WTC11 (cell line): ENCODE measurements at places on chromosomes 1 and 21. TPM values are rescaled to one million over a fixed set of nuclear protein-coding genes. Genes with fewer than 3 reads are reported as not detected.

DNA sequence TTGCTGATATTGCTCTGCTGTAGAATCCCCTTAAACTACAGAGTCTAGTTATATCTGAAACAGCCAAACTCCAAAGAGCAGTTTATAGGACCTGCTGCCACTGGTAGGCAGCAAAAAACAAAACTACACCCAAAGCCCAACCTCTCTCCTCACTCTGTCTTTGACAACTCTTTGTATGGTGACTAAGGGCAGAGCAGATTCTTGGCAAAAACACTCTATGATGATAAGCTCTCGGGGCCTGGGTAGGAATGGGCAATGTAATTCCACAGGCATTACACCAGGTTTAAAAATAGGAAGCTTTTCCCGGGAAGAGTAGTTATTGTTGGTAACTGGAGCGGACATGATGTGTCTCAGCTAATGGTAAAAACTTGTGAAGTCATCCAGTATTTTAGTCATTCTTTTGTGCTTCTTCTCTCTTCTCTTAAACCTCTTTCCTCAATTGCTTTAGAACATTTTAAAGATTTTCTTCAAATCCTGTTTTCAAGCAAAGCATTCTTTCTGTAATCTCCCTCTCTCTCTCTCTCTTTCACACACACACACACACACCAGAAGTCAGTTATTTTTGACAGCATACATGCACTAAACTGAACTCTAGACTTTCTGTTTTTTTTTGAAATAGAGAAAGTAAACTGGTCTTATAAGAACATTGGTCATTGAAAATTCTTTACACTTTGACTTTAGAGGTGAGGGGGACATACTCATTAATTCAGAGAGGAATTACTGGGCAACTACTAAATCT lies 193.5 kb downstream of the PAPPA2 start:
- H3K4me3 ChIP-seq: no peak overlapping the region
- no peaks in the 10 kb centered on the region for H3K36me3 ChIP-seq
- H3K27me3 ChIP-seq: no peaks in the 10 kb centered on the region; the same call in 1 of the 2 replicates
- no peak for DNase-seq
- H3K27ac ChIP-seq: no peak overlapping the region

The OPRD1 gene
- 2.2 to 3.1 TPM (median 2.5 TPM) in 3 replicates for total RNA-seq

DNA sequence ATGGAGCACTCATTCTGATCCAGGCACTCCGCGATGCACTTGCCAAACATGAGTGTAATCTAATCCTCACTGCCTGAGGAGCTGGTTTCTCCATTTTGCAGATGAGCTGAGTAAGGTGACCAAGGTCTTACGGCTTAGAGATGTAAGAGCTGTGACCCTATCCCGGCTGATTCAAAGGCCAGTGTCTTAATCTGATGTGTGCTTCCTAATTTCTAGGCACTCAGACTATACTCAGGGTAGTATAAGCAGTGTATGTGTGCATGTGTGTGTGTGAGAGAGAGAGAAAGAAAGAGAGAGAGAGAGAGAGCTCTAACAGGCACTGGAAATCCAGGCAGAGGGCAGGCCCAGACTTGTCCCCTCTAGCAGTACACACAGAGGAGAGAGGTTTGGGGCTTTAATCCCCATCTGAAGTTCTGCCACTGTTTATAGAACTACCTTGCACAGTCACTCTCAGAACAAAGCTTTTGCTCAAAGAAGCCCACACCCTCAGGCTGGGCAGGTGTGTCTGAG lies 188.2 kb downstream of the ZBTB18 start:
- peak overlapping the region; percentile 91 for H3K27ac ChIP-seq
- peaks cover 10% of the 10 kb centered on the region for H3K4me1 ChIP-seq
- no peaks in the 10 kb centered on the region for H3K36me3 ChIP-seq
- no peaks in the 10 kb centered on the region for H3K27me3 ChIP-seq

DNA sequence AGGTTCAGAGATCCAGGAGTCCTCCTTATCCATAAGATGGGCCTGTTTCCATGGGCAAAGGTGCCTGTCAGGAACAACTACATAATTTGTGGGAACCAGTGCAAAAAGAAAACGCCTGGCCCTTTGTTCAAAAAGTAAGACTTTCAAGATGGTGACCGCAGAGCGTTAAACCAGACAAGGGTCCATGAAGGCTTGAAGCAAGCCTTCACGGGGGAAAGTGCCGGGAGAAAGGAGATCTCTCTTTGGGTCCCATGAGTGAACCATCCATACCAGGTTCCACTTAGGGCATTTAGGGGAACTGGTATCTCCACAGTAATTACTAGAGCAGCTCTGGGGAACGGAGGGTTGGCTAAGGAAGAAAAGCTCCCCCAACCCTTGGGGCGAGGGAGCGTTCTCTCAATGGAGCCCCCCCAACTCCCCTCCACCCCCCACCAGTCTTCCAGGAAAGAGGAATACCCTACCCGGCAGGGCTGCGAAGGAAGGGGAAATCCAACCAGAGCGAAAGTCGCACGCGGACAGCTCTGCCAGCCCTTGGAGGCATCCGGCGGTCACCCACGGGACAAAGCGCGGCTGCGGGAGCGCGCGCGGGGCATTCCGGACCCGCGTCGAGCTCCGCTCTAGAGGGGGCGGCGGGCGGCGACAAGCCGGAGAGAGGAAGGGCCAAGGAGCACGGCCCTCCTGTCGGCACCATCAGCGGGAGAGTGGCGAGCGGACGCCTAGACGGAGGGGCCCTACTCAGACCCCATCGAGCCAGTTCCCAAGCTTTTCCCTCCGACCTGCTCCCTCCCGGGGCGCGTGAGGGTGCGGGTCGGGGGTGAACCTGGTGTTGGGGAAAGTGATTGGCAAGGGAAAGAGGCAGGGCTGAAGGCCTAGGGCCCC lies 687 bp upstream of the RASSF5 start:
- peaks cover 16% of the 10 kb centered on the region for H3K4me1 ChIP-seq
- peak; percentile 28 for DNase-seq
- peak overlapping the region; percentile 68 for H3K4me3 ChIP-seq
- H3K27me3 ChIP-seq: peaks cover 76% of the 10 kb centered on the region
- H3K27ac ChIP-seq: no peak overlapping the region
- no peaks in the 10 kb centered on the region for H3K36me3 ChIP-seq

The SMIM1 gene
- total RNA-seq: 10.2 to 11.1 TPM (median 10.3 TPM) in 3 replicates

DNA sequence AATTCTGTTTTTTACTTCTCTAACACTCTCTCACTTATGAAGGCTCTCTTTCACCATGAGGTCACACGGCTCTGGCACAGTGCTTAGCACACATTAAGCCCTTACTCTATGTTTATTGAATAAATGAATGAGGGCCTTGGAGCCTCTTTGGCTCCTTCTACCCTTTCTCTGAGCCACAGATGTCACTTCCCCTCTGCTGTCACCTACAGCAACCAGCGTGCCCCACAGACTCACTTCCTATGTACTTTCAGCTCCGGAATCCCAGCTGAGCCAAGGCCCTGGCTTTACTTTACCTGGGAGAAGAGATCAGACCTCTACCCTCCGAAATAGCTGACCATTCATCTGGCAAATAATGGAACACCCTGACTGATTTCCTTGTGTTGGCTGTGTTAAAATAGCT lies 53.7 kb upstream of the HMCN1 start:
- H3K4me3 ChIP-seq: no peak overlapping the region
- no peak for DNase-seq
- no peaks in the 10 kb centered on the region for H3K36me3 ChIP-seq
- H3K27me3 ChIP-seq: no peaks in the 10 kb centered on the region

DNA sequence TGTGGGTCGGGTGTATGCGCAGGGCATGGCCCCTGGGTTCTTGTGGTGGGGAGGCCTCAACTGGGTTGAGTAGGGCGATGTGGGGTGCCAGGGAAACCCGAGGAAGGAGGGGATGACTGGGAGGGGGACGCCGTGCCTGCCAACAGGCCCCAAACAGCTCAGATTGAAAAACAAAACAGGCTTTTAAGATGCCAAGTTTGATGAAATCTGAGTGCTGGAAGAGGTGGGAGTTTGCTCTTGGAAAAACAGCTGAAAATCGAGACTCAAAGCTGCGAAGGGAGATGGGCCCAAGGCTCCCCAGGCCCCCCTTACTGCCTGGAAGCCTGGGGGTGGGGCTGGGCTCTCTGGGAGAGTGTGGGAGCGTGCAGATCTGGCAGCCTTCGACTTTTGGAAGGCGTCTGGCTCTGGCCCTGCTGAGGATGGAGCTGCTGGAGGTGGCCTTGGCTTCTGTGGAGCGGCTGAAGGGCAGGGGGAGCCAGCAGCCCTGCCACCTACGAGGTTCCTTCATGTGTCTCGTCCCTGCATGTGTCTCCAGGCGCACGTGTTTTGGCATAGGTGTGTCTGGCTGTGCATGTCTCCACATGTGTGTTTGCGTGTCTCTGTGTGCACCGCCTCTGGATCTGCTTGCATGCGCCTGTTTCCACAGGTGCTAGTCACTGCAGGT lies 33.3 kb downstream of the PTPRF start:
- H3K4me1 ChIP-seq: peaks cover 31% of the 10 kb centered on the region
- H3K27me3 ChIP-seq: no peaks in the 10 kb centered on the region
- peak overlapping the region; percentile 84 for H3K27ac ChIP-seq
- peaks cover 5% of the 10 kb centered on the region; the same call in 1 of the 2 replicates for H3K36me3 ChIP-seq

The FCER1G gene
- total RNA-seq: 0.48 to 1.0 TPM (median 0.85 TPM) in 3 replicates

The C1orf226 gene
- total RNA-seq: 15.7 to 21.4 TPM (median 18.8 TPM) in 3 replicates

- H3K4me3 ChIP-seq: no peak overlapping the region
- no peaks in the 10 kb centered on the region for H3K27me3 ChIP-seq
- no peaks in the 10 kb centered on the region for H3K36me3 ChIP-seq
Measured at GRCh38 chr1:76352741-76353435, 278.3 kb downstream of the ST6GALNAC3 start.

- no peak overlapping the region for H3K4me3 ChIP-seq
- H3K27me3 ChIP-seq: peaks cover 3% of the 10 kb centered on the region
- peaks cover 24% of the 10 kb centered on the region for H3K4me1 ChIP-seq
- H3K27ac ChIP-seq: no peak overlapping the region
Measured at GRCh38 chr1:34610063-34610462, 144.8 kb upstream of the GJB5 start.

DNA sequence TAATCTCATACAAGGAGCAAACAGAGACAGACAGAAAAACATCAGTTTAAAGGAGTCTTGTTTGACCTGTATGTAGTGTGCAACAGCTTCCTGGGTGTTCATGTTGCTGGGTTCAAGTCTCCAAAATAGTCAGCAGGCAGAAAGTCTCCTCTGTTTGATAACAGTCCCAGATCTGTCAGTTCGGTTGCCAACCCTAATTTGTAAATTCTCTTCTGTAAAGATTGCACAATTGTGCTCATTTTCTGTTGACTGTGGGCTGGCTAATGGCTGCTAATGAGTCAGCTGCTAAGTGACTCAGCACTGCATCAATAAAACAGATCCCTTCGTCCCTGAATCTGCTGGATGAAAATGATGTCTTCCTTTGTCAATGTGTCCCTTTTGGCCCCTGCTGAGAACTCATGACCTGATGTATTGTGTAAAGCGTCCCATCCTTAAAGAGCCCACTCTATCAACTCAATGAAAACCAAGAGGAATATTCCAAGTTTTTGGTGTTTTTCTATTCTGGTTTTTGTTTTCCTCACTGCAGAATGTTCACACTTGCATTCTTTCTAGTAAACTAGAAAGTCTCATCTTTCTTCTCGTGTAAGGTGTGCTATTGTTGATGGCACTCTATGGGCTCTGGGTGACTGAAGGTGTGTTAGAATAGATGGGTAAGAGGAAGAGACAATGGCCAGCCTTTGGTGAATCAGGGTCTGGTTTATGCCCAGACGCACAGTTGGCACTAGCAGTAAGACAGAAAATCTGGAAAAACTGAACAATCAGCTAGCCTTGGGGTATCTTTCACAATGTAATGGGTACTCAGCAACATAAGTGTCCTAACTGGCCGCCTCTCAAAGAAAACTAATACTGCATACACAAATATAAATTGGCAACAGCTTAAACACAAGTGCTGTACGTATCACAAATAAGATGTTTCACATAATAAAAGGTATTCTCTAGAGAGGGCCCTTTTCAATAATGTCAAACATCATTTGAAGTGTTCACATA lies 75.1 kb upstream of the SIPA1L2 start:
- no peaks in the 10 kb centered on the region for H3K27me3 ChIP-seq
- no peak overlapping the region for H3K27ac ChIP-seq
- no peak overlapping the region for H3K4me3 ChIP-seq
- no peak for DNase-seq

DNA sequence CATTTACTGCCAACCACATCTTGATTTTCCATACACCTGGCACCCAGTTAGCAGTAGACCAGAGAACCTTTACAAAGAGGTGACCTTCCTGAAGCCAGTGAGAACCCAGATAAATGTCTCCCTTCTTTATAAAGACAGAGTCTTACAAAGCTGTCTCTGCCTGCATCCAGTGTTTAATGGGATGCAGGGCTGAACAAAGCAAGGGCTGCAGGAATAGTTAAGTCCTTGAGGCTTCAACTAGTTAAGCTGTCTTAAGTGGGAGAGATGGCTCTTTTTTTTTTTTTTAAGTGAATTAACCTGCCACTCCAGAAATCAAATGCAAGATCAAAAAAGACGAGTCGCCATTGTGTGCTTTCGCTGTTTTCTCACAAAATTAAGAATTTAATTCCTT lies 1.5 kb downstream of the AHCYL1 start:
- H3K4me1 ChIP-seq: peaks cover 47% of the 10 kb centered on the region
- H3K27me3 ChIP-seq: no peaks in the 10 kb centered on the region; the same call in 1 of the 2 replicates
- H3K4me3 ChIP-seq: peak overlapping the region; percentile 96
- no peaks in the 10 kb centered on the region for H3K36me3 ChIP-seq
- H3K27ac ChIP-seq: no peak overlapping the region

The KCTD3 gene
- total RNA-seq: 46.8 to 55.6 TPM (median 48.4 TPM) in 3 replicates

GRCh38 chr1:26344147-26344920 lies 9.6 kb downstream of the CRYBG2 start:
- no peak for DNase-seq
- peaks cover 3% of the 10 kb centered on the region; the same call in 1 of the 2 replicates for H3K4me1 ChIP-seq
- no peaks in the 10 kb centered on the region for H3K27me3 ChIP-seq
- no peak overlapping the region for H3K4me3 ChIP-seq
- no peaks in the 10 kb centered on the region for H3K36me3 ChIP-seq

- H3K4me3 ChIP-seq: no peak overlapping the region
- H3K27ac ChIP-seq: no peak overlapping the region
- no peaks in the 10 kb centered on the region for H3K27me3 ChIP-seq
- no peak for DNase-seq
Measured at GRCh38 chr1:95133687-95134086, 16.5 kb downstream of the TLCD4 start.

The SLC25A24 gene
- total RNA-seq: 34.9 to 39.1 TPM (median 35.9 TPM) in 3 replicates

DNA sequence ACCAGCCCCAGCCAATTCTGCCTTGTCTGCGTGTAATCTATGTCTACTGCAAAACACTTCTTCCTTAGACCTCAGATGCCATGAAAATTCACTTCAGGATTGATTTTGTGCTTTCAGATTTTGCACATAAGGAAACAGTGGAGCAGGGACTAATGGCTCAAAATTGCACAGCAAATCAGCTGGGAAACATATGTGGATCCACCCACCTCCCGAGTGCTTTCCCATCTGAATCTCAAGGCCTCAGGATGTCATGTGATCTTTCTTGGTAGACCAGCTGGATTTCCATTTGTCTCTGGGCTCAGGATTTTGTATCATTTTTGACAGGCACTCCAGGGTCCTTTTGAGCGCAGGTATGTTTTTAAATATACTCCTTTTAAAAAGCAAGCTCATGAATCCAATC lies 158.6 kb downstream of the MIS18A start:
- H3K4me1 ChIP-seq: no peaks in the 10 kb centered on the region
- H3K36me3 ChIP-seq: peaks cover 12% of the 10 kb centered on the region; the same call in 1 of the 2 replicates
- no peak for DNase-seq
- peaks cover 3% of the 10 kb centered on the region; the same call in 1 of the 2 replicates for H3K27me3 ChIP-seq
- H3K27ac ChIP-seq: no peak overlapping the region
- no peak overlapping the region for H3K4me3 ChIP-seq

The NDC1 gene
- total RNA-seq: 52.4 to 61.2 TPM (median 54.2 TPM) in 3 replicates

GRCh38 chr1:29458737-29459619 lies 222.7 kb downstream of the PTPRU start:
- peaks cover 14% of the 10 kb centered on the region for H3K4me1 ChIP-seq
- no peak for DNase-seq
- peaks cover 7% of the 10 kb centered on the region for H3K36me3 ChIP-seq

- peaks cover 21% of the 10 kb centered on the region for H3K4me1 ChIP-seq
- H3K27ac ChIP-seq: no peak overlapping the region
- H3K4me3 ChIP-seq: no peak overlapping the region
- H3K27me3 ChIP-seq: peaks cover 59% of the 10 kb centered on the region
Measured at GRCh38 chr1:18681423-18681835, 50.8 kb downstream of the PAX7 start.

The TRIM46 gene
- total RNA-seq: 20.3 to 22.1 TPM (median 21.4 TPM) in 3 replicates
